CD4-positive, alpha-beta memory T cell (primary cell): ENCODE measurements at places on chromosomes 2 and 18.

DNA sequence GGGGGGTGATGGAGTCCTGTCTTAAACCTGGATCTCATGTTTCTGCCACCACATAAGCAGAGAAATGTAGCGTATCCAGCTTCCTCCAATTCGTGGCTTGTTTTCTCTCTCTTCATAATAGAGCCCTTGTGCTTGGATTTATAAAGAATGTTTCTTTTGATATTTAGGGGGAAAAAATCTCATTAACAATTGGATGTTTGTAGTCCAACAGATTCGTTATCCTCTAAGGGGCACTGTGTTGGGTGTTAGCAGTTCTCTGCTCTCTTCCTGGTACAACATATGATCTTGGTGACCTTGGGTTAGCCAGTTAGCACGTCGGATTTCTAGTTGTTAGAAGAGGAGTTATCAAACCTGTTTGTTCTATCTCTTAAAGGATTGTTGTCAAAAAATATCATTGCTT is 127.8 kb downstream of the FMNL2 start:
- no peak overlapping the region for H3K27ac ChIP-seq
- no peak for DNase-seq
- H3K36me3 ChIP-seq, result no peaks in the 10 kb centered on the region
- no peaks in the 10 kb centered on the region for H3K27me3 ChIP-seq
- H3K4me1 ChIP-seq, result no peaks in the 10 kb centered on the region

DNA sequence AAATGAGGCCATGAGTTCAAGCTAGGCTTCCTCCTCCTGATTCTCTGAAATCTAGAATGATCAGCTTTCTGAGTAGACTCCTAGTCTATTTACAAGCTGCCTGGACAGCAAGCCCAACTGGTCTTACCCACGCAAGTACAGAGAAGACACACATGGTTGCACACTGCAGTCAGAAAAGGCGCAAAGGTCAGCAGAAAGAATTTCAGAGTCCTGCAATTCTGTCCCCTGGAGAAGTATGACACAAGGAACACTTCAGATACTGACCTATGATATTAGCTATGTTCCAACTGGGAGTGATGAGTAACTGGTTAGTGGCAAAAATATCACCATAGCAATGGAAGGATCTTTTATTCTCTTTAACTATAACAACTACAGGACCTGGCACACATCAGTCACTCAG is 336.1 kb upstream of the PKDCC start:
- no peaks in the 10 kb centered on the region for H3K36me3 ChIP-seq
- H3K27me3 ChIP-seq, result no peaks in the 10 kb centered on the region
- no peak for DNase-seq
- H3K4me1 ChIP-seq, result peaks cover 7% of the 10 kb centered on the region

DNA sequence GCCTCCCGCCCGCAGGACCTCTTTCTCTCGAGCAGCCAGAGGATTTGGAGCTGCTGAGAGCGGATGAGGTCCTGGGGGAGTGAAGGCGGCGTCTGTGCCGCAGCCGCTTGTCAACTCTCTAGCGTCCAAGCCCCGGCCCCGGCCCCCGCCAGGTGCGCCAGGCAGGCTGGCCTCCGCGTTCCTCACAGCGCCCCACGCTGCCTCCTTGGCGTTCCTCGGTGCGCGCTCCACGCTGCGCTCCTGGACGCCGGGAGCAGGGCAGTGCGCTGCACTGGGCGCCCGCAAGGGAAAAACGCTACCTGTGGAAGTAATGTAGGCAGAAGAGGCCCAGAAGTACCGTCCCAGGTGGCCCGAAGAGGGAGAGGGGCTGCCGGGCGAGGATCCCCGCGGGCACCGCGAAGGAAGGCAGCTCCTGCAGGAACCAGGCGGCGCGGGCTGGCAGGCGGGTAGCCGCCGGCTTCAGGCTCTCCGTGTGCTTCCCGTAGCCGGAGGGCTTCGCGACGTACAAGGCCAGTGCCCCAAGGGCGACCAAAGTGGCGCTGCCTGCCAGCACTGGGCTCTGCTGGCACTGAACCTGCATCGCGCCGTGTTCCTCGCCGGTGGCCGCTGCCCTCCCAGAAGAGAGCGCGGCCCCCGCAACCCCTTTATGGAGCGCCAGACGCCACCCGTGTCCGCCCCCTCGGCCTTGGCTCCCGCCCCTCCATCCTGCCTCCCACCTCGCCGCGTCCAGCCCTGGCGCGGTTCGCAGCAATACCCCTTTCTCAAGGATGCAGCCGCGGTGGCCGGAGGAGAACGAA is at the start of gene SRD5A2:
TSS of gene SRD5A2 (minus strand) at position 618 of the 797 bp plus-strand sequence. CDS start at position 580, 38 bp downstream.
- H3K27ac ChIP-seq, result no peak within 1 kb of the TSS
- H3K4me1 ChIP-seq, result no peaks in the 10 kb centered on the region
- H3K4me3 ChIP-seq, result no peak within 1 kb of the TSS
- no peak for DNase-seq
- no peaks in the 10 kb centered on the region for H3K27me3 ChIP-seq
- no peaks in the 10 kb centered on the region for H3K36me3 ChIP-seq

DNA sequence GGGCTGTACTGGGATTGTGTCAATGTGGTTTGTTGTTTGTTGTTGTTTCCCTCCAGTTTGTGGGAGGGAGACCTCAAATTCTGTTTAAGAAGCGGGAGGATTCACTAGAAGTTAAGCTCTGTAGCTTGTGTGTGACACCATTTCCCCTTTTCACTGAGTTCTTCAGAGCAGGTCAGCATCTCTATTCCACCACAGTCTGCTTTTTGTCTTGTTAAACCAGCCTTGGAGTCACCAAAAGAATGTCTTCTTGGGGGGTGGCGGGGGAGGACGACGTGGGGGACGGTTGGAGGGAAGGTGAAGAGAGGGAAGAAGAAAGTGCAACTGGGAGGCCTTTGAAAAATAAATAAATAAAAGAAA is 2.3 kb upstream of the BCL11A start:
- H3K27ac ChIP-seq, result no peak overlapping the region
- H3K4me3 ChIP-seq, result peak overlapping the region; percentile 29
- DNase-seq, result no peak
- peaks cover 27% of the 10 kb centered on the region for H3K27me3 ChIP-seq
- H3K4me1 ChIP-seq, result peaks cover 51% of the 10 kb centered on the region

- H3K4me3 ChIP-seq, result peak overlapping the region; percentile 17
- peaks cover 34% of the 10 kb centered on the region for H3K4me1 ChIP-seq
- DNase-seq, result peak; percentile 37
- no peaks in the 10 kb centered on the region for H3K36me3 ChIP-seq
- H3K27ac ChIP-seq, result peak overlapping the region; percentile 48
Measured at GRCh38 chr2:96924775-96925747, 55.2 kb upstream of the SEMA4C start.

DNA sequence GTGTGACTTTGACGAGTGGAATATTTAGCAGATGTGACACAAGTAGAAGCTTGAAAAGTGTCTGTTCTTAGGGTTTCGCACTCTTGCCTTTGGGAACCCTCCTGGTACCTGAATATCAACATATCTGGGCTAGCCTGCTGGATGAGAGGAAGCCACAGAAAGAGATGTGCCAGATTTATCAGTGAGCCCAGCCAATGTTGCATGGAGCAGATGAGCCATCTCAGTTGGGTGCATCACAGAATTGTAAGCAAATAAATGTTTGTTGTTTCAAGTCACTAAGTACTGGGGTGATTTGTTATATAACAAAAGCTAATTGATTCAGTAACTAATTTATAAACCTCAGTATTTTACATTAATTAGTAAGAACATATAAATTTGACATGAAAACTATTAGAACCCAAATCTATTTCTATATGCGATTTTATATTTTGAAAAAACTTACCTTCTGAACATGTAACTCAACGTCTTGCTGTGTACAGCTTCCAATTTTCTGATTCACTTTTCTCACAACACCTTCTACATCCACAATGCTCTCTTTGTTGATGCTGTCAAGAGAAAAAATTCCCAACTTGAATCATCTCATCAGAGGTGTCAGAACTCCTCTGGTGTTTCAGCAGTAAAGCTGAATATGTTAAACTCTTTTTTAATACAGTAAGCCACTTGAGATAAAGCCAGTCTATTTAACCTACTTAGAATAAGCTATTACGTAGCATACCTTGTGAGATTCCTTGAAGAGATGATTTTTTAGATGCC is 42.3 kb downstream of the DARS1 start:
- no peak overlapping the region for H3K4me3 ChIP-seq
- no peak for DNase-seq
- H3K27me3 ChIP-seq, result no peaks in the 10 kb centered on the region
- peaks cover 15% of the 10 kb centered on the region for H3K4me1 ChIP-seq

- H3K4me1 ChIP-seq, result no peaks in the 10 kb centered on the region
- no peaks in the 10 kb centered on the region for H3K27me3 ChIP-seq
- no peaks in the 10 kb centered on the region for H3K36me3 ChIP-seq
- H3K27ac ChIP-seq, result no peak overlapping the region
- no peak overlapping the region for H3K4me3 ChIP-seq
- no peak for DNase-seq
Measured at GRCh38 chr2:183243758-183244157, 119.5 kb downstream of the NUP35 start.

DNA sequence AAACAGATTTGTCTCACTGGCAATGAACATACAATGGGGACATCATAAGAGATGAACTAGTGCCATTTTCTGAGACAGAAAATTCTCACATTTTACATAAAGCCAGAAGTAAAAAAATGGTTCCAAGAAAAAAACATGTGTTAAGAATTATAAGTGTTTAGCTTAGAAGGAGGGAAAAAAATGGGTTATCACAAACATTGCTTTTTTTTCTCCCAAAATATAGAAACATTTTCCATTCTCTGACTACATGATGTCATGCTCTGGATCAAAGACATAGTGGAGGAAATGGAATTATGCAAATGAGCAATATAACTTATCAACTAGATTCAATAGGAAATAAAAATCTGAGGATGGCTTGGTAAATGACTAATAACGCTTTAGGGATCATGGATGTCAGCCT is 49.8 kb downstream of the SPATS2L start:
- H3K27me3 ChIP-seq, result no peaks in the 10 kb centered on the region
- no peak for DNase-seq
- H3K4me3 ChIP-seq, result no peak overlapping the region
- no peak overlapping the region for H3K27ac ChIP-seq
- no peaks in the 10 kb centered on the region for H3K36me3 ChIP-seq

- no peaks in the 10 kb centered on the region for H3K4me1 ChIP-seq
- H3K4me3 ChIP-seq, result no peak overlapping the region
- DNase-seq, result no peak
- no peaks in the 10 kb centered on the region for H3K27me3 ChIP-seq
- no peaks in the 10 kb centered on the region for H3K36me3 ChIP-seq
- no peak overlapping the region for H3K27ac ChIP-seq
Measured at GRCh38 chr2:33107690-33108482, 161.1 kb downstream of the LTBP1 start.

DNA sequence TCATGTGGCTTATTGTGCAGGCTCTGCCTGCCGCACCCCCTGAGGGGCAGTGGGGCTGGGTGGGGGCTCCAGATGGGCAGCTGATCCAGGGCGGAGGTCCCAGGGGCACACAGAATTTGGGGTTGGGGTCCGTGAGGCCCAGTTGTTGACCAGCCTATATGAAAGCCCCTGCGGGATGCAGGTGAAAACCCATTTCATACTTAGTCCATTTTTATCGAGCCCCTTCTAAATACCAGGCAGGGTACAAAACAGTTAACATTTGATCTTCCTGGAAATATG is 30.6 kb downstream of the MYO7B start:
- no peaks in the 10 kb centered on the region for H3K27me3 ChIP-seq
- H3K4me3 ChIP-seq, result no peak overlapping the region
- no peaks in the 10 kb centered on the region for H3K36me3 ChIP-seq
- no peak for DNase-seq
- no peaks in the 10 kb centered on the region for H3K4me1 ChIP-seq
- no peak overlapping the region for H3K27ac ChIP-seq

- no peak overlapping the region for H3K27ac ChIP-seq
- H3K4me3 ChIP-seq, result no peak overlapping the region
Measured at GRCh38 chr2:157216286-157216965, 41.1 kb upstream of the GALNT5 start.

GRCh38 chr2:45067859-45068570 is 58.8 kb upstream of the SIX2 start:
- no peak for DNase-seq
- H3K4me1 ChIP-seq, result no peaks in the 10 kb centered on the region
- no peak overlapping the region for H3K4me3 ChIP-seq
- no peaks in the 10 kb centered on the region for H3K27me3 ChIP-seq
- H3K27ac ChIP-seq, result no peak overlapping the region

DNA sequence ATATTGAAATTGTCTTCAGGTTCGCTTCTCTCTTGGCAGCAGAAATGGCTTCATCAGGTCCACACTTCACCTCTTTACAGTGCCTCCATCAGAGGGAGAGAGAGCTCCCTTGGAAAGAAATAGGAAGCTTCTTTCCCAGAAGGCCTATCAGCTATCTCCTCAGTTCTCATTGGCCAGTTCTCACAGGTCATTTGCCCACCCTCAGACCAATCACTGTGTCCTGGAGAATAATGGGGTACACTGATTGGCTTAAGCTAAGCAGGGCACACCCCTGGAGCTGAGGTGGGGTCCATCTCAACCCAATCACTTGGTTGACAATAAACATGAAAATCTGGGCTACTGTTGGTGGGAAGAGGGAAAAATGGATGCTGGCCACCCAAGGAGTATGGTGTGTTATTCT is 5.2 kb downstream of the GNLY start:
- no peaks in the 10 kb centered on the region for H3K36me3 ChIP-seq
- no peaks in the 10 kb centered on the region for H3K4me1 ChIP-seq

DNA sequence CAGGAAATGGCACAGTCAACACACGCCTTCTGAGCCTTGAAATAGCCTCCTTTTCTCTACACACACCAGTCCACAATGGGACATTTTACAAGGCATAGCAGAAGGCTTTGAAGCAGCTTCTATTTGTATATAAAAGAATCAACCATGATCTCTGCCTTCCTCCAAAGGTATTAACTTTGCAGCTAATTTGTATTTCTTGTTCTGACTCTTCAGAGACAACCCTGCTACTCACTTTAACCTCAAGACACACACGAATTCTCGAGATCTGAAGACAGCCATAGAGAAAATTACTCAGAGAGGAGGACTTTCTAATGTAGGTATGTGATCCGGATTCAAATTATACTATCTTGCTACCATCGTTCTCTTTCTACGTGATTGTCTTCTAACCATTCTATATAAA is 104.6 kb downstream of the VIT start:
- H3K27me3 ChIP-seq, result no peaks in the 10 kb centered on the region
- no peak overlapping the region for H3K4me3 ChIP-seq
- no peaks in the 10 kb centered on the region for H3K36me3 ChIP-seq
- H3K27ac ChIP-seq, result no peak overlapping the region
